ENCODE measurements at places on chromosomes 5 and 9.

GRCh38 chr5:76893294-76893693 lies 43.5 kb downstream of the S100Z start:
- H3K4me1 ChIP-seq = no peaks in the 10 kb centered on the region
- H3K36me3 ChIP-seq = no peaks in the 10 kb centered on the region
- H3K4me3 ChIP-seq = no peak overlapping the region

- no peaks in the 10 kb centered on the region for H3K4me1 ChIP-seq
- DNase-seq = no peak
- H3K4me3 ChIP-seq = no peak overlapping the region
- no peaks in the 10 kb centered on the region for H3K36me3 ChIP-seq
- peaks cover 25% of the 10 kb centered on the region for H3K27me3 ChIP-seq
Measured at GRCh38 chr5:73282383-73282782, 109.4 kb downstream of the TMEM174 start.

DNA sequence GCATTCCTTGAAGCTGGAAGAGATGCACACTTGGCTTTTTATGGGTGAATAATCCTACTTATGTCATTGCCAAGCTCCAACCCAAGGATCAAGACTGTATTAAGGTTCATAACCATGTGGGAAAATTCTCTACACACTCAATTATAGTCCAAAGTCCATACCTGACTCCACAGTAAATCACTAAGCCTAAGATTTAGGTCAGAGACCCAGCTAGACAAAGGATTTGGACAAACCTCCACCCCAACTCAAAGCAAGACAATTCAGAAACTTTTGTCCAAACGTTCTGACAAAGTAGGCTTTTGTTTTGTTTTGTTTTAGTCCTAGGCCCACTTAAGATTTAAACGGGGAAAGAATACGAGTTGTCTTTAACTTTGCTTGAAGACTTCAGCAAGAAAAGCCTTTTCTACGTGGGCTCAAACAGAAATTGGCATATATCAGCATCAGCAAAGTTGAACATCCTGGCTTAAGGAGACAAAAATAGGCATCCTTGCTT lies 1.7 kb downstream of the MEGF9 start:
- peak overlapping the region; percentile 38 for H3K27ac ChIP-seq
- H3K4me1 ChIP-seq = peaks cover 35% of the 10 kb centered on the region
- H3K4me3 ChIP-seq = peak overlapping the region; percentile 87

DNA sequence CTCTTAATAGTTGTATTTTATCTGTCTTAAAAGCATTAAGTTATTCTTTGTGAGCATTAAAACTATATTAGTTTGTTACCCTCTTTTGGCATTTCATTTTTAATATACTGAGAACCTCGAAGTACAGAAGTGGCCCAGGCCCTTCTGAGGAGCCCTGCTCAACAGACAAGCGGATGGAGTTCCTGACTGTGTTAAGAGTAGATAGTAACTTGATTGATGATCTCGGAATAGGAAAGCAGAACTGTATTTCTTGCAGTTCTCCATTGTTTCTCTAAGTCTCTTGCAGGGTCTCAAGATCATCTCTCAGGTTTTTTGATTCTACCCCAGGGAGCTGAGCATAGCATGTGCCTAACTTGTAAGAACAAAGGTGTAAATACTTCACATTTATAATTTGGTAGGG lies 139.6 kb downstream of the SMARCA2 start:
- H3K4me1 ChIP-seq = peaks cover 34% of the 10 kb centered on the region
- H3K4me3 ChIP-seq = no peak overlapping the region
- DNase-seq = no peak
- no peaks in the 10 kb centered on the region for H3K27me3 ChIP-seq
- H3K36me3 ChIP-seq = peaks cover 18% of the 10 kb centered on the region
- H3K27ac ChIP-seq = no peak overlapping the region

DNA sequence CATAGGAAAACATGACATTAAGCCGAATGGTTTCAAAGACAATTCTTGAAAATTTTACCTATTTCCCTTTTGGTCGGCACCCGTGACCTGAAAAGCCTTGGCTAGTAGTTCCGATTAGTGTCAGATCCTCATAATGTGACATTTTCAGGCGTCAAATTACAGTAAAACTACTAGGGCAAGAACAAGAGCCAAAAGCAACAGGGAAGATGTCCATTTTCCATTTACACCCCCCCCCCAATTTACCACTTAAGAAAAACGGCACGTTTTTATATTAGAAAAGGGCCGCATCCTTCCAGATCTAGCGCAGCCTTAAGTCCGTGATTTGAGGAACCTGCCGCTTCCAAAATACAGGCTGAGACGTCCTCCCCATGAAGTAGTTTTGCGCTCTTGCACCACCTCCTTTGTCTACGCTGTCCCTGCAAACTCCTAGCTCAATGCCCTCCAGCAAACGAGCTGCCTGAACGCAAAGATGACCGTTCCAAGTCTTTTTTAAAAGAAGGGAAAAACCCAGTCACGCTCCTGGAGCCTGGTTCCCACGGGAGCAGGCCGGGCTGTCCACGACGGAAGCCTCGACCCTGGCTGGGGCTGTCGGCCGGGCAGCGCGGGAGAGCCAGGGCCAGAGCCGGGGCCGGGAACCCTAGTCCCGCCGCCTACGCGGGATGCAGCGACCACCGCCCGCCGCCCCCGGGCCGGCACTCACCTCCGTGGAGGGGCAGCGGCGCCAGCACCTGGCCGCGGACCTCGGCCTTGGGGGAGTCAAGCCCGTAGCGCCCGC lies 616 bp downstream of the RNF130 start:
- peak overlapping the region; percentile 80 for H3K4me3 ChIP-seq
- peaks cover 13% of the 10 kb centered on the region for H3K4me1 ChIP-seq
- no peak for DNase-seq

DNA sequence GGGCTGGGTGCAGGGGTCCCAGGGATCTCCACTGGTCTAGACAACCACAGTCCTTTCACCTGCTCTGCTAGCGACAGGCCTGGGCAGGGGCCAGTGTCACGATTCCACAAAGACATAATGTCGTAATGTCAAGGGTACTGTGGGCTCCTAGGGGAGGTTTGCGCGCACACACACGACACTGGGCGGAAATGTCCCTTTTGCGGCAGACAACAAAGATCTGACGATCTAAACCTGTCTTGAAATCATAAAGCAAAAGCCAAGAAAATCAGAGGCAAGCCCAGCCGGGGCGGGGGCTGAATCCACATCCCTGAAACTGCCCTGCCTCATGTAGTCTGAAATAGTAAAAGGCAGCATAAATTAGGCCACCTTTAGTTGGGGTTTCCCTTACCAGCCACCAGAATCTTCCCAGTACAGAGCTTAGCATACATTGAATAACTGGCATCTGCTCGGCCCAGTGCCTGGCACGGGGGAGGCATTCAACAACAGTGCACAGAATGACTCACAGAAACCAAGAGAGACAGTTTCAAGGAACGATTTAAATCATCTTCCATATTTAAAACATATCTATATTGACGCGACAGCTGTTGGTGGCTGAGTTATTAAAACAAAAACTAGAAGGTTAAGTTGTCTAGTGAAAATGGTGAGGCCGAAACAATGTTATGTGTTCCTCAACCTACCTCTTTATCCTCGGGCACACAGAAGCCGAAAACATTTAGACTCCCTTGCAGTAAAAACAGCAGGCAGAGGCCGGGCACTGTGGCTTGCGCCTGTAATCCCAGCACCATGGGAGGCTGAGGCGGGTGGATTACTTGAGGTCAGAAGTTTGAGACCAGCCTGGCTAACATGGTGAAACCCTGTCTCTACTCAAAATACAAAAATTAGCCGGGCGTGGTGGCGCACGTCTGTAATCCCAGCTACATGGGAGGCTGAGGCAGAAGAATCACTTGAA lies 151.0 kb downstream of the MYO10 start:
- H3K4me3 ChIP-seq = no peak overlapping the region
- H3K27me3 ChIP-seq = peaks cover 11% of the 10 kb centered on the region
- H3K4me1 ChIP-seq = peaks cover 16% of the 10 kb centered on the region
- H3K36me3 ChIP-seq = no peaks in the 10 kb centered on the region
